ENCODE measurements at places on chromosomes 12 and 14.
A peak's percentile ranks its signal among the peaks of the same experiment; 100 is the strongest.

- DNase-seq, result no peak
Measured at GRCh38 chr14:59398841-59399240, 66.3 kb downstream of the GPR135 start.

DNA sequence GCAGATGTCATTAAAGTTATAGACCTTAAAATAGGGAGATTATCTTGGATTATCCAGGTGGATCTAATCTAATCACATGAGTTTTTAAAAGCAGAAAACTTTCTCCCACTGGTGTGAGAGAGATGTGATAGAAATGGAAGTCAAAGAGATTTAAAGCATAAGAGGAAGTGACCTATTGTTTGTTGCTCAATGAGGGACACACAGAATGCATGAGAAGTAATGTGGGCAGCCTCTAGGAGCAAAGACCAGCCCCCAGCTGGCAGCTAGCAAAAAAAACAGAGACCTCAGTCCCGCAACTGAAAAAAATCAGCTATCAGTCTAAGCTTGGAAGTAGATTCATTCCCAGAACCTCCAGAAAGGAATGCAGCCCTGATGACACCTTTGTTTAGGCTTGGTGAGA lies 24.6 kb upstream of the ANP32D start:
- DNase-seq, result no peak

DNA sequence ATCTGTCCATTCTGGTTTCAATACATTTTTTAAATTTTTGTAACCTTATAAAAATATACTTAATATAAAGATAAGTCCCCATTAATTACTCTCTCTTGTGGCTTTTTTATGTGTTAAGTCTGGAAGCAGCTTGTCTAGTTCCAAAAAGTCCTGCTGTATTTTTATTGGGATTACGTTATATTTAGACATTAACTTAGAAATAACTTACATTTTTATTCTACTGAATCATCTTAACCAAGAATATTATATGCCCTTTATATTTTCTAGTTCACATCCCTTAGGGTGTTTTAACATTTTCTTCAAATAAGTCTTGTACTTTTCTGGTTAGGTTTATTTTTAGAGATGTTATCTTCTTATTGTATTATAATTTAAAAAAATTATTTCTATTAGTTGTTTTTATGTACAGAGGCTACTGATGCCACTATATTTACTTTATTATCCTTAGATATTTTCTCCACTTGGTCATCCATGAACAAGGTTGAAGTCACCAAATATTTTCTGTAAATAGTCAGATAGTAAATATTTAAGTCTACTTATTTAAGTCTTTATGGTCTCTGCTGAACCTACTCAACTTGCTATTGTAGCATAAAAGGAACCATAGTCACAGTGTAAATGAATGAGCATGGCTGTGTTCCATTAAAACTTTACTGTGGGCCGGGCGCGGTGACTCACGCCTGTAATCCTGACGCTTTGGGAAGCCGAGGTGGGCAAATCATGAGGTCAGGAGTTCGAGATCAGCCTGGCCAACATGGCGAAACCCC lies 132.4 kb upstream of the NEDD1 start:
- peak; percentile 40 for DNase-seq

- no peak for DNase-seq
Measured at GRCh38 chr14:36192530-36192929, 16.0 kb upstream of the PTCSC3 start.

DNA sequence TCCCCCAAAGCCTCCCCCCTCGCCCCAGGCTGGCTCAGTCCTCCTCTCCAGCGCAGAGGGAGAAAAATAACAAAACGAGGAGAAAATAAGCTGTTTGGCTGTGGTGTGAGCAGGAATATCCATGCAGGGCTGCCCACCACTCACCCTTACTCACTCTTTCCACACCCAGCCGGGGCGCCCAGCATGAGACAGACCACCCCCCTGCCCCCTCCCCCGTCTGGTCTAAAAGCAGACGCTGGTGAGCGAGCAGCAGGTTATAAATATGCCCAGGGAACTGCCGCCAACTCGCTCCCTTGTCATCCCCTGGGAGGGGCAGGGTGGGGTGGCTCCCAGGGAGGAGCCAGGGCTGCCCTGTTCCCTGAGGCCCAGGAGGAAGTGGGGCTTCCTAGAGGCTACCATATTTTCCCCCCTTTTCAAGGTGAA lies 7.4 kb downstream of the WNT1 start:
- DNase-seq, result no peak

DNA sequence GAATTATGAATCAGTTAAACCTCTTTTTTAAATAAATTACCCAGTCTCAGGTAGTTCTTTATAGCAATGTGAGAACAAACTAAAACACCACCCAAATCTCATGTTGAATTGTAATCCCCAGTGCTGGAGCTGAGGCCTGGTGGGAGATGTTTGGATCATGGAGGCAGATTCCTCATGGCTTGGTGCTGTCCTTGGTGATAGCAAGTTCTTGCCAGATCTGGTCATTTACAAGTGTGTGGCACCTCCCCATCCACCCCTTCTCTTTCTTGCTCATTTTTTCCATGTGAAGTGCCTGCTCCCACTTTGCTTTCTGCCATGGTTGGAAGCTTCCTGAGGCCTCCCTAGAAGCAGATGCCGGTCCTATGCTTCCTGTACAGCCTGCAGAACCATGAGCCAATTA lies 102.1 kb upstream of the ANO4 start:
- no peak for DNase-seq

- DNase-seq, result no peak
Measured at GRCh38 chr14:93741556-93742230, 46.6 kb downstream of the PRIMA1 start.

DNA sequence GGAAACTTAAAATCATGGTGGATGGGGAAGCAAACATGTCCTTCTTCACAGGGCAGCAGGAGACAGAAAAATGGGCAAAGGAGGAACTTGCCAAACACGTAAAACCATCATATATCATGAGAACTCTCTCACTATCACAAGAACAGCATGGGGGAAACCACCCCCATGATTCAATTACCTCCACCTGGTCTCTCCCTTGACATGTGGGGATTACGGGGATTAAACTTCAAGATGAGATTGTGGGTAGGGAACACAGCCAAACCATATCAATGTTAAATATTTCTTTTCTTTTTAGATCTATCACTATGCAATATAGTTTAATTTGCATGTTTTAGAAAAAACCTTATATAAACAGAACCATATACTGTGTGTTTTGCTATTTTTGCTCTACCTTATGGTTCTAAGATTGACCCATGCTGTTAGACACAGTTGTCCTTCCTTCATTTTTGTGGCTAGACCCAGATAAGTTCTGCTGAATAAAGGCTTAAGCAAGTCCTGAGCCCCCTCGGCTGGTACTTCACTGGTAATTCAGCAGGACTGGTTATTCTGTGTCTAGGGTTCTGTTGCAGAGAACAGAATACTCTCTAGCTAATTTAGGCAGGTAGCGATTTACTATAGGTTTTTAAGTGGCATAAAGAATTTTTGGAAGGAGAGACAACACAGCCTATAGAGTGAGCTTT lies 253.7 kb upstream of the HMGA2 start:
- no peak for DNase-seq

DNA sequence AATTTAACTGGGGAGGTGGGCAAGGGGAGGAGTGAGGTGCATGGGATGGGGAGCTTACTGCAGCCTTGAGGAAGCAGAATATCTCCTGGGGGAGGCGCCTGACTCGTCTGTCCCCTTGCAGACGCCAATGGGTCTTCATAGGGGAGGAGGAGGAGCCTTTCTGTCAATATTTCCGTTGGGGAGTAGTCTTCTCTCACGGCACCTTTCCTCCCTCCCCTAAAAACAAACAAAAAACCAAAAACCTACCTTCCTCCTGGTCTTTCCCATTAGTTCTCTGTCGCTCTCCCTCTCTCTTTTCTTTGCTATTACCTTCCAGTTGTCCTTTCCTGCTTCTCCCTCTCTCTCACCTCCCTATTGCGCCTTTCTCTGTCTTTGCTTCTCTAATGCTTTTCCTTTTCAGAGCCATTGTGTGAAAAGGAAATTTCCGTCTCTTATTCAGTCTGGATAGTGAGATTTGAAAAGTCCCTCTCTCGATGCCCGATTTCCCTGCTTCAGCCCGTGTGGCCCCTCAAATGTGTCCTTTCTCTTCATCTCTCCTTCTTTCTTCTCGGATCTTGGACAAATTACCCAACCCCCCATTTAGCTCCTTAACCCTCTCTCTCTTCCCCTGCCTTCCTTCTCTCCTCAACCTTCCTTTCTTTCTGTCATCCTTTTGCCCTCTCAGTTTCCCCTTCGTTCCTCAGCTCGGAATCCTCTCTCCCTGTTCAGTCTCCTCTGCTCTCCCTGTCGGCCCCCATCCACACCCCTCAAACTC lies 5.9 kb downstream of the GPR84 start:
- DNase-seq, result peak; percentile 74

DNA sequence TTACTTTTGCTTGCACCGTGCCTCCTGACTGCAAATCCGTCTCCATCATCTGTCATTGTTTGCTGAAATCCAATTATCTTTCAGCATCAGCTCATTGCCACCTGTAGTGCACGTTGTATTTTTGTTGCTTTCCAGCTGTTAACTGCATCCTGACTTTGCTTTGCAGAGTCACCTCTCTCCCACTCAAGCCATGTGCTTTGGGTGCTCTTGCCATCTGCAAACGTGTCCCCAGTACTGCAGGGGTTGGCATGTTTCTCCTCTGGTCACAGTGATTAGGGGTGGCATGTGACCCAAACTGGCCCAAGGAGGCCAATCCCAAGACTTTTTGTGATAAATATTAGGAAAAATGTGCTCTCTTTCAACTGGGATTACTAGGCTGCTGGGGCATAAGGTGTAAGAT lies 10.5 kb upstream of the TMED2 start:
- DNase-seq, result no peak

DNA sequence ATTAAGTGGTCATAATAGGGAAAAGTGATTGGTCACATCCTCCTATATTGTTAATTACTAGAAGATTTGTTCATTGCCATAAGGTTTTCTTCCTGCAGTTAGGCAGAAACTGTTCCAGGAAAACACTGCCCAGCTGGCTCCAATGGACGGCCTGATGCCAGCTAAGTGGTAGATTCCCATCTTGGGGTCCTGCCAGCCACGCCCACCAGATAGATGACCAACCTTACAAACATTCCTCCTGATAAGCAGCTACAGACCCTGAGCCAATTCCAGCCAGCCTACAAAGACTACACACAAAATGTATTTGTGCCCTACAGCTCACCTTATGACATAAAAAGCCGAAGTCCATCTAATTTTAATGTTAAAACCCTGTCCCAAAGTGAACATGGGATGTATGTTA lies 685.9 kb upstream of the USP15 start:
- DNase-seq, result no peak

DNA sequence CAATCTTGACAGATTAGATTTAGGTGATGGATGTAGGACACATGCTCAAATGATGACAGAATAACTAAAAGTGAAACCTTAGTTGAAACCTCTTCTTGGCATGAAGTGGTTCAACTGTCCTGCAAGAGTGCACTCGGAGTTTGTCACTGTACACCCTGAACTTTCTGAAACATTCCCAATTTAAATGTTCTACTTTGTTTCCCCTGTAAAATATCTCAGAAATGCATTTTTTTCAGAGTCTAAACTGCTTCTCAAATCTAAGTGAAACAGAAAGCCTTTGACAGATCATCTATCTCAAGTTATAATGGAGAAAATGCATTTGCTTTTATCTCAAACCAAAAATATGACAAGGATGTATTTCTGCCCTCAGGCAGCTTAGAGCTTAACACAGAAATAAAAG lies 66.0 kb downstream of the BHLHE41 start:
- peak; percentile 40 for DNase-seq

GRCh38 chr12:87155621-87156020 lies 873.6 kb downstream of the C12orf50 start:
- DNase-seq, result peak; percentile 64

GRCh38 chr12:114415525-114415868 lies 9.6 kb upstream of the TBX5 start:
- no peak for DNase-seq

GRCh38 chr12:6312529-6313325 lies 2.2 kb downstream of the PLEKHG6 start:
- no peak for DNase-seq

DNA sequence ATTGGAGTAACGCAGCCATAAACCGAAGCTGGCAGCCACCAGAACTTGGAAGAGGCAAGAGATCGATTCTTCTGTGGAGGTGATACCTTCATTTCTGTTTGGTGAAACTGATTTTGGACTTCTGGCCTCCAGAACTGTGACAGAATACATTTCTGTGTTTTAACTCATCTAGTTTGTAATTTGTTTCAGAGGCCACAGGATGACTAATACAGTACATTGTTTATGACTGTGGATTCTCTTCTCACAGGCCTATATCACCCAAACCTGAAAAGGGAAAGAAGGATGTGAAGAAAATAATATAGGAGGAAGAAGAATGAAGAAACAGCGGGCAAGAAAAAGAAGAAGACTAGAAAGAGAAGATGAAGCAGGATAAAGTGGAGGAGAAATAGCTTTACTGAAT lies 263.8 kb upstream of the DIO2 start:
- peak; percentile 48 for DNase-seq

GRCh38 chr12:203462-204260 lies 10.3 kb downstream of the SLC6A12 start:
- no peak for DNase-seq

- no peak for DNase-seq
Measured at GRCh38 chr12:120216742-120217605, 16.1 kb upstream of the RPLP0 start.

DNA sequence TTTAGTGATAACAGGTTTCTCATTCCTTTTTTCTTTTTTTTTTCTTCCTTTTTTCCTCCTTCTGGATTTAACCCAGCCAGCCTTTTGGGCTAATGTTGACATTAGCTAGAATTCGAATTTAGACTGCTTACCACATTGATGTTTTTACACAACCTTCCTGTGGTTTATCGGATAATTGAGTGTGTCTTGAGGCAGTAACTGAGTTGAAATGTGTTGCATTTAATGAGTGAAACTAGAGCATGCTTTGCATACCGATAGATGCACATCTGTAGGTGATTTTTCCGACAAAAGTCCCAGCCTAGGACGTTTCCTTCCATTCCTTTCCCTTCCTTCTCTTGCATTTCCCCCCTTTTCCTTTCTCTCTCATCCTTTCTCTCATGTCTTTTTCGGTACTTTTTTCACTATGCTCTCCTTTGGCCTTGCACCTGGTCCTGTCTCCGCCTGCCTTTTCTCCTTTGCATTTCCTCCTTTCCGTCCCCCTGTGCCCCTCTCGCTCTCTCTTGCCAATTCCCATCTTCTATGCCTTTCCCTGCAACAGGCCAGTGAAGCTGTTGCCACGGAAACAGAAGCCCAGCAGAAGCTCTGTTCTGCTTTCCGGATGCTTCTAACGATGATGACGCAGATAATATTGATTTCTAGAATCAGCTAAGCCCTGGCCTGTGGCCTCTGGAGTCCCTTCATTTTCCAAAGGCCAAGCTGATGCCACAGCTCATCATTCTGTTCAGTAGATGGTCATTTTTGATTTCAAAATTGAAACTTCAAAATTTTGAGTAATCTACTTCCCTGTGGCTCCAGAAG lies 76.1 kb downstream of the SLC25A47 start:
- peak; percentile 44 for DNase-seq

- no peak for DNase-seq
Measured at GRCh38 chr14:36014236-36014635, 162.3 kb downstream of the PTCSC3 start.

GRCh38 chr12:65495233-65495632 lies 216.8 kb downstream of the MSRB3 start:
- DNase-seq, result peak; percentile 82

Data from fibroblast of skin of abdomen (primary cell).